ENCODE measurements at places on chromosomes 6 and 20.

DNA sequence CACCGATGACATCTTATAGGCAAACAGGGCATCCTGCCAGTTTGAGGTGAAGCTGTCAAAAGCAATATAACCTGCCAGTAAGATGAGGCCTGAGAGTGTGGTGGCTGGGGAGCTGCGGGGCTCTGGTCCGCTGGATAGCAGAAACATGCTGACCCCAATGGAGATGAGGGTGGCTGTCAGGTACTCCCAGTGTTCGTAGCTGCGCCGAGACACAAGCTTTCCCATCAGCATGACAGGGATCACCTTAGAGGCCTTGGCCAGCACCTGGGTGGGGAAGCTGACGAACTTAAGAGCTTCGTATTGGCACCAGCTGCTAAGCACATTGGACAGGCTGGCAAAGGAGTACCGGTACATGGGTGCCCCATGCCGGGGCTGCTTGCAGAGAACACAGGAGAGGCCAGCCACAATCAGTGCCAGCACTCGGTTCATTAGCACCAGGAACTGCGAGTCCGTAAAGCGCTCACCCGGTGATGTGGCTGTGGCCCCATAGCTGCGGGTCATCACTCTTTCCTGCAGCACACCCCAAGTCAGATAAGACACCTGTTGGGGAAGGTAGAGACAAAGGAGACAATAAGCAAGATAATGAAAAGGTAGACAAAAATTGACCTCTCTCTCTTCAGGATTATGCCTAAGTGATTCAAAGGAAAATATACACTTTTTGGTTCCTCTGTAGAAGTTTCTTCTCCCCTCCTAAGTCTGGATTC is 2.1 kb downstream of the SLC35B2 start:
- DNase-seq, result no peak

GRCh38 chr6:90186637-90187371 is 109.8 kb downstream of the BACH2 start:
- DNase-seq, result no peak

GRCh38 chr20:8116067-8116811 is 15.8 kb upstream of the PLCB1 start:
- no peak for DNase-seq

DNA sequence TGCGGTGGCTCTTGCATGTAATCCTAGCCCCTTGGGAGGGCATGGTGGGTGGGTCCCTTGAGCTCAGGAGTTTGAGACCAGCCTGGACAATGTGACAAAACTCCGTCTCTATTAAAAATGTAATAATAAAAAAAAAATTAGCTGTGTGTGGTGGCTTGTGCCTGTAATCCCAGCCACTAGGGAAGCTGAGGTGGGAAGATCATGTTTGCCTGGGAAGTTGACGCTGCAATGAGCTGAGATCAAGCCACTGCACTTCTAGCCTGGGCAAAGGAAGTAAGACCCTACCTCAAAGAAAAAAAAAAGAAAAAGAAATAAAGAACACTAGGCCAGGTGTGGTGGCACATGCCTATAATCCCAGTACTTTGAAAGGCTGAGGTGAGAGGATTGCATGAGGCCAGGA is 4.5 kb upstream of the SAMHD1 start:
- no peak for DNase-seq

- no peak for DNase-seq
These were observed 773 bp upstream of the EPB41L2 start for GRCh38 chr6:131063764-131064272.

- DNase-seq, result no peak
These were observed 14.3 kb upstream of the ZC3H12D start for GRCh38 chr6:149499066-149499465.

GRCh38 chr6:44008821-44009370 is 118.4 kb downstream of the MRPL14 start:
- DNase-seq, result no peak

- no peak for DNase-seq
These were observed 2.8 kb downstream of the ABT1 start for GRCh38 chr6:26599591-26599990.

GRCh38 chr6:169022079-169022478 is 231.6 kb downstream of the THBS2 start:
- DNase-seq, result no peak

DNA sequence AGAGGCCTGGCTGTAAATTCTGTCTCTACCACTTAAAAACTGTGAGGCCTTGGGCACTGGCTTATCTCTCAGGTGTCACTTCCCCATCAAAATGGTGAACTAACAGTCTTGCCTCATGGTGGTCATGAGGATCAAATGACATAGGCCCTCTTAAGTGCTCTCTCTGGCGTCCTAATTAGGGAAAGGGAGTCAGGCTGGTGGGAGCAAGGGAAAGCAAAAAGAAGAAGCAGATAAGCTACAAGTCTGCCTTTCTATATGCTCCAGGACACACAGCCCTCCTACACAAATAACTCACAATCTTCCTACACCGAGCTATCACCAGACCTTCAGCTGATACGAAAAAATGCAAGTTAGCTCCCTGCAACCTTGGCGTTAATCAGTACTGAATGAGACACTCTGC is 19.5 kb upstream of the SLC22A16 start:
- DNase-seq, result no peak

DNA sequence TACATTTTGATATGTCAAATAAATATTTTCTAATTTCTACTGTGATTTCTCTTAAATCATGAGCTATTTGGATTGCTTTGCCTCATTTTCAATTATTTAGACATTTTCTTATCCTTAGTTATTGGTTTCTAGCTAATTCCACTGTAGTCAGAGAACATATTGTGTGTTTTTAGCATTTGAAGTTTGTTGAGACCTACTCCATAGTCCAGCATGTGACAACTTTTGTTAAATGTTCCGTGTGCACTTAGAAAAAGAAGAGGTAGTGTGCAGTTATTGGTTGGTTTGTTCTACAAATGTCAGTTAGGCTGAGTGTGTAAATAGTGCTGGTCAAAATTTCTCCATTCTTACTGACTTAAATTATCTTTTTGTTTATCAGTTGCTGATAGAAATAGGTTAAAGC is 138.8 kb downstream of the BCAS1 start:
- DNase-seq, result no peak

DNA sequence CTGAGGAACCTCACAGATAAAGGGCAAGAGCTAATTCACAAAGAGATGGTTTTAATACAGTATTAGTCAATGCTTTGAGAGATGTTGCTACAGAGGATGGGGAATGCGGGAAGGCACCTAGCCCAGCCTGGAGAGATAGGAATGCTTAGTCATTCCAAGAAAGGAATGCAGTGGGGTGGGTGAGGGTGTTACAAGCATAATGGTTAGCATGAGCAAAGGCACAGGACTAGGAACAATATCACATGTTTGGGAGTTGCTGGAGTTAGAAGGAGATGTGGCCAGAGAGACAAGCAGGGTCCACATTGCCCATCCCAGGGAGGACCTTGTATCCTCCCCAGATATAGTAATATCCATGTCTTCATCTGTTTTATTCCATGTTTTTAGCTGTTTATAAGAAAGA is 107.0 kb upstream of the OGFRL1 start:
- DNase-seq, result no peak

GRCh38 chr6:89763550-89763949 is 56.0 kb downstream of the MDN1 start:
- DNase-seq, result no peak

GRCh38 chr6:32255199-32256153 is 31.6 kb upstream of the NOTCH4 start:
- DNase-seq, result no peak

GRCh38 chr6:115575285-115575684 is 485.4 kb downstream of the FRK start:
- no peak for DNase-seq

- DNase-seq, result no peak
These were observed 304.0 kb downstream of the TSHZ2 start for GRCh38 chr20:53276143-53276542.

DNA sequence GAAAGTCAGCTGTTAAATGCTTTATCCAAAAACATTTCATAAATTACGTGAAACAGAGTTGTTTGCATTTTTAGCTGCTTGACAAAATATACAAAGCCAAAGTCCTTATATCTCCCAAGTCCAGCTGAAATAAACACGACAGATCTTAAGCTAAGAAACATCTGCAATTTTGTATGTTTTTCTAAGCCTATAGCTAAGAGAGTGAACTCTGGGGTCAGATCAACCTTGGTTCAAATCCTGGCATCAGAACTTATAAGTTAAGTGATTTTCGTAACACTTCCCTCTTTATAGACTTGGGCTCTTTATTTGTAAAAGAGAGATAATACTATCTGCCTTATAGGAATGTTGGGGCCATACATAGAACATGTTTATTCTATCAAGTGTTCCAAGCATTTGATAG is 176.7 kb downstream of the PTPRK start:
- no peak for DNase-seq

GRCh38 chr6:47235964-47236760 is 73.5 kb downstream of the TNFRSF21 start:
- no peak for DNase-seq

DNA sequence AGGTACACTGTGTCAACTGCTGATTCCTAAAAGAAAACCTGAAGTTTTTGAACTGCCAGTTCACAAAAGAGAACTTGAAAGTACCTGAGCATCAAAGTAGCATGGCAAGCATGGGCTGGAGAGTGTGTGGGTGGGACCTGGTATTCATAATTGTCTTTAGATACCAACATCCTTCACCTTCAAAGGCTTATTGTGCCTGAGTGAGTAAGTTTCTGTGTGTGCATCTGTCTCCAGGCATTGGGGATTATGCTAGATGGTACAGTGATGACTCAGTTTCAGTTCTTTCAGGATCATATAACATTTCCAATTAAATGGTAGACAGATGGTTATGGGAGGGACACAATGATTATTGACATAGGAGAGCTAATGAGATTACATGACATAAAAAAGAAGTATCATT is 238.5 kb downstream of the ZFAND3 start:
- no peak for DNase-seq

- DNase-seq, result no peak
These were observed 304 bp downstream of the PBX2 start for GRCh38 chr6:32189742-32190053.
